ENCODE measurements at places on chromosomes 2 and 18.

DNA sequence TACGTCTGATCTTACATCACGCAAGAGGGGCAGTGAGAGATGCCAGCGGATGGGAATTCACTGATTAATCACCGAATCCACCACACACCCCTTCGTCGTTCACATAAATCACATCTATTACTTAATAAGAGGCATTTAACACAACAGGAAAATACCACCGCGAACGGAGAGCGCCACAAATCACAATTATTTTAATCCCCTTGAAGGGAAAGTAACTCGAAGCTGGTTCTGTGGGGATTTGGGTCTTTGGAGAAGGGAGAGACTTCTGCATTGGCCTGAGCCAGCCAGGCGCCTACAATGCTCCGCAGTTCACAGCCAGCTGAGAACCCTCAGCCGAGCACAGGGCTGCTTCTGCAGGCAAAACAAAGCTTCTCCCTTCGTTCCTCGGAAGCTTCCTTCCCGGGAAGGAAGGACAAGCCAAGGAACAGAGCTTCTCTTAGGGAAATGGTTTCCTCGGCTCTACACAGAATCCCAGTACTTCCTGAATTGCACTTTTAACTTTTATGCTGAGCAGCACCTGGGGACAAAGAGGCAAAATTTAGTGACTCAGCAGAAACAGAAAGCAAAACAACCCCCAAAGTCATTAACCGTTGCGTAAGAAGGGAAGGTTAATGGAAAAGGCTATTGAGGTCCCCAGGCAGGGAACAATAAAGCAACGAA, at the start of gene LRP1B:
Gene LRP1B (minus strand): TSS at position 7 of the 660 bp plus-strand sequence. CDS start 287 bp downstream, outside the sequence.
- DNase-seq = no peak

DNA sequence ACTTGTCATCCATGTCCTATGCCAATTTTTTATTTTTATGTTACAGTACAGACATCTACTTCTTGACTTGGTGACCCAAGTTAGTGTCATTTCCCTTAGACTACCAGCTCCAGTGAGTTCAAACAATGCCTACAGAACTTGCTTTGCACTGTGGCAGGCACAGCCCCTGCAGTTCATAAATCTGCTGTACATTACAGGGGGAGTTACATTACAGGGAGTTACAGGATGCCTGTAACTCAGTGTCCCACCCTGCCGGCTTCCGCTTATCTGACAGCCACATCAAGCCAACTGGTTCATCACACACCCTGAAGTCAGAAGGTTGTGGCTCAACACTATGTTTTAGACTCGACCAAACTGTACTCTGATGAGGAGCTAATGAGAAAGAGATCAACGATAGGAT, 7.8 kb upstream of the NPAS2 start:
- DNase-seq = no peak

GRCh38 chr2:45330637-45331409, 280.2 kb downstream of the SRBD1 start:
- no peak for DNase-seq

- DNase-seq = no peak
Measured at GRCh38 chr2:163646687-163647086, 89.1 kb downstream of the FIGN start.

DNA sequence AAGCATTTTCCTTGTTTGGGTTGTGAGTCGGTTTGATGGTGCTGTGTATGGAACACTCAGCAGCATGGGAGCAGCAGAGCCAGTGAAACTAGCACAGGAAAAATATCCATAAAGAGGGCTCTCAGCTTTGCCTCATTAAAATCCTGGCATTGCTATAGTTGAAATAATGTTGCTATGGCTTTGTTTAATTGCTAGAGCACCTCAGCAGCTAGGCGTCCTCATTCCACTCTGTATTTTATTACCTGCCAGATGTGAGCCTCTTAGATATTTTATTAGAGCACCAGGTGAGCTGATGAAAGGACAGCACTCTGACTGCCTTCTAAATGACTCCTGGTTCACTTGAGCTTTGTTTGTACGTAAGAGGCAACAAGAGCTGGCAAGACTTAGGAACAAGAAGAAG, 232.4 kb downstream of the MTX2 start:
- DNase-seq = no peak

DNA sequence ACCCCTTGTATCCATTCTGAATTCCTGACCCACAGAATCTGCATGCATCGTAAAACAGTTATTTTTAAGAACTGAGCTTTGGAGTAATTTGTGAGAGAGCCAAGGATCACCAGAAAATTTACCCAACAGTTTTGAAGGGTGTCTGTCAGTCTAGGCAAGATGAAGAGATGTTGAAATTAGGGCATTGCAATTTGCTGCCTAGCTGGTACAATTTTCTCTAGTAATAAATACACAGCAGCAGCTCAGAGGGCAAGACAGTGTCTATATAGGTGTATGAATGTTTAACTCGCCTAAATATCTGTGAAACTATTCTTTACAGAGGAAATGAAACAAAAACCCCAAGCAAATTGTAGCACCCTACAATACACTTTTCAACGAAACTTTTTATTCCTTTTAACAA, 377.8 kb upstream of the POU3F3 start:
- DNase-seq = no peak

- DNase-seq = no peak
Measured at GRCh38 chr2:237639836-237640220, 12.4 kb downstream of the LRRFIP1 start.

GRCh38 chr2:26840937-26841610, 6.9 kb upstream of the DPYSL5 start:
- DNase-seq = no peak

- no peak for DNase-seq
Measured at GRCh38 chr2:119647440-119648169, 31.4 kb upstream of the TMEM177 start.

DNA sequence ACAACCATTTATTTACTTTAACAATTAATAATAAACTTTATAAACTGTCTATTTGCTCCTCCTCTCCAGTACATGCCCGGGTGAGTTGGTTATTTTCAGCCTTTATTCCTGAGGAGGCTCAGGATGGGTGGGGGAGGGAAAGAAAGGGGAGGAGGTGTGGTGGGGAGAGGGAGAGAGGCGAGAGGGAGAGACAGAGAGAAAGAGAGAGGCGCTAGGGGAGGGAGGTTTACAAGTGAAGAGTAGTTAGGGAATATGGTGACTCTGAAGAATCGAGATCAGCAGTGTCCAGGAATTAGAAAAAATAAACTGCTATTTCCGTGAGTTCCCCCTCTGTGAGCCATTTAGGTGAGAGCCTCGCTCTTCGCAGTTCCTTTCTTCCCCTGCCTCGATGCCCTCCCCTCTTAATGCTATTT, 138.9 kb downstream of the MEIS1 start:
- DNase-seq = no peak

DNA sequence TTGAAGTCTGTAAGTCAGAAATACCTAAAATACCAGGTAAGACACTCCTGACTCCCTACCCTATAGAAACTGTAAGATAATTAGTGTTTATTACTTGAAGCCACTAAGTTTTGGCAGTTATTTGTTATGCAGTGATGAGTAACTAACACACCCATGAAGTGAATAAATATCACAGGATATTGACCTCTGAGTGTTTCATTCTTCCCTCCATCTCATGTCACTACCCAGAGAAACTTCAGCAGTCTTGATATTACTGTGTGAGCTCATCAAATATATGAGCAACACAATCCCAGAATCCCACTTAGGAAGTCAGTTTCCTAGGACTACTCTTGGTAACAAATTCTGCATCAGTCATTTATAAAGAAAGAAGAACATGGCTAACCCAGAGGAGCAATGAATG, 529.7 kb downstream of the FBXO15 start:
- no peak for DNase-seq

GRCh38 chr2:112597537-112598322, 13.3 kb downstream of the CHCHD5 start:
- no peak for DNase-seq

DNA sequence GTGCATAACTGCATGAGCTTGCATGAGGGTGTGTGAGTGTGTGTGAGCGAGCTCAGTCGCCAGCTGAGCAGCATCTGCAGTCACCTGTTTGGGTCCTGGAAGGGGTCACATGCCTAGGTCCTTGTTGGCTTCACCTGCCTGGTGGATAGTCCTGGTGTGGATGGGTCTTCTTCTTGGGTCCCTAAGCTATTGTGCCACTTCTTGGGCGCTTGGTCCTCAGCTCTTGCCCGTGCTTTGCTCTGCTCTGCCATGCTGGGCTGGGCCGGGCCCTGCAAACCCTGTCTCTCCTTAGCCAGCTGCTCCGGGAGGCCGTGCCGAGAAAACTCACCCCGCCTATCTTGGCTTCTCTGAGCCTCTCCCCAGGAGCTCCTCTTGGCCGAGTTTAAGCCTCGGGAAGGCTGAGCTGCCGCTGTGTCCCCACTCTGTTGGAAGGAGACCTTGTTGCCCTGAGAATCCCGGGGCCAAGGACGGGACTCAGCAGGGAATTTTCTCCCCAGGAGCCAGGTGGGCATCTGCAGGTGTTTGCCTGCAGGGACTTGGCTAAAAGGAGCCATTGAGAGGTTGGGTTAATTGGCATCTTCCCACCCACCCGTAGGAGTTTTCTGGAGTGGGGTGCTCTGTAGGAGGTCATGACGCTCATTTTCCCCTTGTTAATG, 300.8 kb downstream of the NDUFA10 start:
- no peak for DNase-seq

- no peak for DNase-seq
Measured at GRCh38 chr18:31497836-31498573, at the start of gene DSG2. Gene DSG2, plus strand, starts transcription at chr18:31498177. Its CDS starts 75 bp downstream, at chr18:31498252.

- no peak for DNase-seq
Measured at GRCh38 chr2:181575650-181576025, 81.3 kb downstream of the CERKL start.

Data from stimulated activated CD4-positive, alpha-beta T cell treated with anti-CD3 and anti-CD28 coated beads, Interleukin-1b, Interleukin-23, amount 100 ng/mL, for 1 hour (primary cell).